ENCODE measurements at places on chromosomes 1 and 21. TPM values are rescaled to one million over a fixed set of nuclear protein-coding genes. Genes with fewer than 3 reads are reported as not detected.
A peak's percentile ranks its signal among the peaks of the same experiment; 100 is the strongest.

- DNase-seq: no peak
These were observed 125.5 kb downstream of the ADAMTS1 start for GRCh38 chr21:26719750-26720149.

DNA sequence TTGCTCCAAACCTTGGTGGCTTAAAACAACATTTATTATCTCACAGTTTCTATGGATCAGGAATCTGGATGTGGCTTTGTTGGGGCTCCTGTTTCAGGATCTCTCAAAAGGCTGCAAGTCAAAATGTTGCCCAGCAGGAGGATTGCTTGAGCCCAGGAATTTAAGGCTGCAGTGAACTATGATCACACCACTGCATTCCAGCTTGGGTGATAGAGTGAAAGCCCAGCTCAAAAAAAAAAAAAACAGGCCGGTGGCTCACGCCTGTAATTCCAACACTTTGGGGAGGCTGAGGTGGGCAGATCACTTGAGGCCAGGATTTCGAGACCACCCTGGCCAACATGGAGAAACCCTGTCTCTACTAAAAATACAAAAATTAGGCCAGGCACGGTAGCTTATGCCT, 30.0 kb downstream of the BCAS2 start:
- no peak for DNase-seq

DNA sequence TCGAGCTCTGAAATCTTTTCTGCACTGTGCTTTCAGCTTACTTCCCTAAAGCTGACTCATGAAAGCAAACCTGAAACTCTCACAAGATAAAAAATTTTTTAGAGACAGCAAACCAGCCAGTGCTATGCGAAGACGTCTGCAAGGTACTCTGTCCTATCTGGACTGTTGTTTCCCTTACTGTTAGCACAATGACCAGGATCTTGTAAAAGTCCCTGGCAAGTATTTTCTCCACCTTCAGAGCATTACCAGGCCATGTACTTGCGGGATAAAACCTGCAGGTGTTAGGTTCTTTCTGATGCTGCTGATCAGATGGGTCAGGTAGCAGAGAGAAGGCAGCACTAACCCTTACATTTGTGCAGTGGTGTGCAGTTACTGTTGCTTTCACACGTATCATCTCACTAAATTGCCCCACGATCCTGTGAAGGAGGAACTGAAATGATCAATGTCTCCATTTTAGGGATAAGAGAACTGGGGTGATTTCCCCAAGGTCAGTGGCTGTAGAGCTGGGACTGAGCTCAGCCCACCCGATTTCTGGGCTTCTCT, 56.6 kb downstream of the PLXNA2 start:
- no peak for DNase-seq

- no peak for DNase-seq
These were observed 657 bp upstream of the LIN9 start for GRCh38 chr1:226309398-226310244.

GRCh38 chr1:41622859-41623732, 138.6 kb upstream of the EDN2 start:
- no peak for DNase-seq

- peak; percentile 47 for DNase-seq
These were observed 14.1 kb downstream of the PEA15 start for GRCh38 chr1:160219062-160219929.

DNA sequence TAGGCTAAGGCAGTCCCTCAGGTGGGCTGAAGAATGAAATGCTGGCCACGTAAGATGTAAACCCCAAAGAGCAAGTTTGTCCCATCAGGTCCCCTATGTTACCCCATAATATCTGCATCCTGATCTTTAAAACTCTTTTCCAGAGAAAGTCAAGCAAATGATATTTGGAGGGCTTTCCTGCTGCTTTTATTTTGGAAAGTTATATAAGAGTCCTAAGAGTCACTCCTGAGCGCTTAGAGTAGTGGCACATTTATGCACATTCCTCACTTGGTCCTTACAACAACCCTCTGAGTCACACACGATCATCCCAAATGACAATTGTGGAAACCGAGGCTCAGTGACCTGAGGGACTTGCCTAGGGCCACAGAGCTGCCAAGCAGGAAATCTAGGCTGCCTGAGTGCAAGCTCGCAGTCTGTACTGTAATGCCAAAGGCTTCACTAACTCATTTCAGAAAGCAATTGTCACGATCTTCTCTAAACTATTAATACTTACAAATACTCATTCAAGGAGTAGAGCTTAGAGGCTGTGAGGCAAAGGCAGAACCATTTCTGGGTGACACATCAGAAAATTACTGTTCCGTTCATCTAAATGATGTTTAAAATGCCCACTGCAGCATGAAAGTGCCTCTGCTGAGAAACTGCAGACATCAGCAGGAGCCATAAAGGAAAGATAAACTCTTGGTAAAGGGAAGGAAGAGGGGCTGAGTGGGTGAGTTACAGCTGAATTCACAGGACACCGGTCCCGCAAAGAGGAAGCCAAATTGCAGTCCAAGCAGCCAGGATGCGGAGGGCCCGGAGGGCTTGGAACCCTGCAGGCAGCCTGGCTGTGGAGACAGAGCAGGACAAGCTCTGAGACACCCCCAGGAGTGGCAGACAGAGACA, 30.8 kb downstream of the CAPZB start:
- DNase-seq: no peak

DNA sequence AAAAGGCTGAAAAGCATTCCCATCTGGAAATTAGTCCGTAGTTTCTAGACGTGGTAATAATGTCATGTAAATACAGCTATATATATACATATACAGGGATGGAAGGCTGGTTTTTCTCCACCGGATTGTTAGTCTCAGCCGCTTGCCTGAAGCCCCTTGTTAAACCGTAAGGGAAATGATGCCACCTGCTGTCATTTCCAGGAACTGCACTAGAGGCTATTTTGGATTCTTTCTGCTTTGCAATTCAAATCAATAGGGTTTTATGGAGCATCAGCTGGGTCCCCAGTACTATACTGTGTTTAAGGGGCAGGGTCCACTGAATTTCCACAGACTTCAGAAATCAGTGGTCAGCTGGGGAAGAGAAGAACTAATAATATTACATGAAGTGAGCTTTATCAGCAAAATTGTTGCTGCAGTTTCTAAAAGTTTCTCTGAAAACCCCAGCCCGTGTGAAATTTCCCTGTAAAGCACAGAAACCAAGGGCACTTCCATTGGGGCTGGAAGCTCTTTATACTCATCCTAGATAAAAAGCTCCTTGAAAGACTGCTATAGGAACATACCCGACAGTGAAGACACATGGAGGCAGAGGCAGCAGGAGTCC, 33.8 kb upstream of the MPZL1 start:
- peak; percentile 48 for DNase-seq

DNA sequence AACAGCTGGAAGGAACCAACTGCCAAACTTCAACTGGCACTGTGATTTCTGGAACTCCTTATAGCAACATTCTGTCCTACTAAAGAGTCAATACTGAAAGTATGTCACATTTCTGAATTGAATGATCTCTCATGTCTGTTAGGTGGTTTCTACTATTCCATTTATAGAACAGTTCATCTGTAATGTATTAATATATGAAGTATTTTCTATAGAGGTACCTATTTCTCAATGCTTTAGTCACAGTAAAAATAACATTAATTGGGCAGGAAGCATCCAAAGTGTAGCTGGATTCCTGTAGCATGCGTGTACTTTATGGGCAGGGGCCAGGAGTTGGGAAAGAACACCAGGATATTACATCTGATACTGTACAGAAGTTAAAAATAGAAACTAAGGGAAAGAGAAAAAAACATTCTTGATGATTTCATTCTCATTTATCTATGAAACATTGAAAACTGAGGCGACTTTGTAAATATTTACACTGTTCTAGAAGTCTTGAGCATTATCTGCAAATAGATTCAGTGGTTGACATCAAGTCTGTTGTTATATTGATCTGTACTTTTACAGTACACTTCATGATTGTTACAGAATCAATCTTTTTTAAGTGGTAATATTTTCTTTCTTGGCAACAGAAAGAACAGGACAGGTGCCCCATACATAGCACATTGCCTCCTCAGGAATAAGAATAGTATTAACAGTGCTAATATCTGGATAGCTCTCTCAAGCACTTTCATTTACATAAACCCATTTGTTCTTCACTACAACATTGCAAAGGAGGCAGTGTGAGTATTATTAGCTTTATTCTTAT, 6.2 kb upstream of the ZNF281 start:
- peak; percentile 65 for DNase-seq

GRCh38 chr1:61419657-61420056, 305.3 kb downstream of the TM2D1 start:
- no peak for DNase-seq

DNA sequence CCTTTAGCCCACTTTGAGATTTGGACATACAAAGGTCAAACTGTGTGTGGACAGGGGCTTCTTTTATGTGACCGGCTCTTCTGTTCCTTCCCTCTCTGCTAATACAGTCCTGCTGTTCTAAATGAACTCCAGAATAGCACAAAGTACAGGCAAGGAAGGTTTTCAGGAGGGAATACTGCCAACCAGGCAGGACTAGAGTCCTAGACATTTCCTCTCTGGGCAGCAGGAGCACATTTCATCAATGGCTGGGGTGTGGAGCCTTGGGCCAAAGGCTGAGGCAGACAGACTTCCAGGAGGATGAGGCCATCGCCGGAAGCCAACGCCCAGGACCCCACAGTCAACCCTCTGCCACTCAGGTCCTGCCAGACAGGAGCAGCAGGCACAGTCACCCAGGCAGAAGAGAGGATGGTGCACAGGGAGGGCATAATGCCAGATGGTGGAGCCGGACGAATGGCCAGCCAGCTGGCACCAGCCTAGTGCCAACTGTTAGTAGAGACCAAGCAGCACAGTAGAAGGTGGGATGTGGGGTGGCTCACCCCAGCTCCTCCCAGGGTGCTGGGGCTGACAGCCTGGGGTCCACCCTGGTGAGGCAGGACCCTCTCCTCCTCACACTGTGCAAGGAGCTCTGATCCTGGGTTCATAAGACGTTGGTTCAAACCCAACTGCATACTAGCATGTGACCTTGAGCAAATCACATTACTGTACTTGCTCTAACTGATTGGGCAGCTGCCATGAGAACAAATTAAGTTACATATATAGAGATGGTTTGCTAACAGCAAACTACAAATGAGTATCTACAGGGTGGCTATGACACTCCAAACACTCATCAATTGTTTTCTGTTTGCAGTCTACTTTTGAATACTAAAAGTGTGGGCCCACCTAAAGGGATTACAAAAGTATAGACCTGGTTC, 410.7 kb downstream of the SIPA1L2 start:
- no peak for DNase-seq

- no peak for DNase-seq
These were observed 76.0 kb downstream of the GPATCH2 start for GRCh38 chr1:217554849-217555248.

DNA sequence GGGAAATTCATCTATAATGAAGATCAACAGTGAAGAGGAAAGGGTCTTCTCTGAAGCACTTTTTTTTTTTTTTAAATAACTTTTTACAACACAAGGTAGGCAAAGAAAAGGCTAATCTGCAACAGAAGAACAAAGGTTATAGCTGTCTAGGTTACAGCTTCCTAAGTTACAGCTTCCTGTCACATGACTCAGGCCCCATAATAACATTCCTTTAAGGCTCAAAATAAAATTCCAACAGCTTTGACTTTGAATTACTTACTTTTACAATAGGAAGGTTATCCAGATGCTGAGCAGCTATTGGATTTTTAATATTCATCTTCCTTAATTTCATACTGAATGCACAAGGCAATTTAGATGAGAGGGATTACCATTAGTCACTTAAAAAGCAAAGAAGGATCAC, 40.4 kb upstream of the TMEM61 start:
- no peak for DNase-seq

GRCh38 chr1:32063261-32063681, 9.5 kb upstream of the TMEM39B start:
- peak; percentile 55 for DNase-seq

DNA sequence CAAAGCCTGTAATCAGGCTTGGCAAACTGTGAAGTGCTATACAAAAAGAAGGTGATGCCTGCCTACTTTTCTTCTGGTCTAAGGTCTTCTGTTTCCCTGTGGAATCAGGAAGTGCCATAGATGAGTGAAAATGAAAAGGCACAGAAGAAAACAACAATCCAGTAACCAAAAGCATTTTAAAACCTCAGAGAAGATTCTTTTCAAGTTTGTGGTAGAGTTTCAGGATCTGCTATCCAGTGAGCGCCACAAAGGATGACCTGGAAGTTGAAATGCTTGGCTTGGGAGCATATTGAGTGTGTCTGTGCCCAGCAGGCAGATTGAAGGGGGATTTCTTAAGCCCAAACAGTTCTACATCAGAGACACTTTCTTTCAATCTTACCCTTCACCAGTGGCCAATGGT, 272.2 kb downstream of the PAPPA2 start:
- DNase-seq: no peak

DNA sequence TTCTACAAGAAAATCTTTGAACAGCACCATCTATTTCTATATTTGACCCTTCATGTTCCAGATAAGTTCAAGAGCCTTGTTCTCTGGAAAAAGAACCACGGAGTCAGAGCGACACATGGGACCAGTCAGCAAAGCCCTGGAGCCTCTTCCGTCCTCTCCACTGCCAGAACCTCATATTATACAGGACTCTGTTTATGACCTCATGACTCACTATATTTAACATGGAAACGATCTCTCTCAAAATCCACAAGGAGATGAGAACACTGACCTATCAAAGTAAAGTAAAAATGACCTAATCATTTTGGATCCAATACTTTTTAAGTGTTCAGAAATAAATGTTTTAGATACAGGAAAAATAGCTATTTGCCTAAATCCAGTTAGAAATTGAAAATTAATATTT, 124.6 kb upstream of the KRTAP19-8 start:
- DNase-seq: no peak

GRCh38 chr1:20401405-20402010, 84.5 kb downstream of the CAMK2N1 start:
- no peak for DNase-seq

- no peak for DNase-seq
These were observed 37.9 kb downstream of the CDK18 start for GRCh38 chr1:205542367-205542766.

GRCh38 chr1:161185732-161186311, 8.5 kb upstream of the B4GALT3 start:
- no peak for DNase-seq

DNA sequence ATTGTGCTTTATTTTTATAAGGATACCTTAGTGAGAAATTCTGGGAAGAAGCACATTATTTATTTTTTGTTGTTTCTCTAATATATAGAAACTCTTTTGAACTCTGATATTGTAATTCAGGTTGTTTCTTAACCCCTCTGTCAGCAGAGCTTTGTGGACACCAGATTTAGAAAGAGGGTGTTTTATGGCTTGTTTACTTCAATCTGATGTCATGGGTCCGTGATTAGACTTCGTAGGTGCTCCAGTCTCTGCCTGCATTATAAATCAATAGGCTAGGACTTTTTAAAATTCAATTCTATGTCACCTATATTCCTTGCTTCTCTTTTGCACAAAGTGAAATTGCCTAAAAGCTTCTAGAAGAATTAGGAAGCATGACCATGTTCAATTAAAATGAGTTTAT, 47.3 kb upstream of the CCDC190 start:
- DNase-seq: no peak

The NHLH1 gene
- total RNA-seq: not detected

The PTGFRN gene
- 26.4 TPM for total RNA-seq

The RBP7 gene
- total RNA-seq: not detected

The FMO1 gene
- total RNA-seq: not detected

The ERRFI1 gene
- total RNA-seq: 45.3 TPM

The ADGRB2 gene
- 13.7 TPM for total RNA-seq

The NR1I3 gene
- total RNA-seq: not detected

The GBP2 gene
- total RNA-seq: 3.7 TPM

The METTL25B gene
- total RNA-seq: 34.4 TPM

The KRTAP10-10 gene
- not detected for total RNA-seq

The NTNG1 gene
- 0.41 TPM for total RNA-seq

The PLXNA2 gene
- 1.6 TPM for total RNA-seq

All from Caki2 (cell line).